ENCODE measurements at places on chromosomes 1 and 21.

DNA sequence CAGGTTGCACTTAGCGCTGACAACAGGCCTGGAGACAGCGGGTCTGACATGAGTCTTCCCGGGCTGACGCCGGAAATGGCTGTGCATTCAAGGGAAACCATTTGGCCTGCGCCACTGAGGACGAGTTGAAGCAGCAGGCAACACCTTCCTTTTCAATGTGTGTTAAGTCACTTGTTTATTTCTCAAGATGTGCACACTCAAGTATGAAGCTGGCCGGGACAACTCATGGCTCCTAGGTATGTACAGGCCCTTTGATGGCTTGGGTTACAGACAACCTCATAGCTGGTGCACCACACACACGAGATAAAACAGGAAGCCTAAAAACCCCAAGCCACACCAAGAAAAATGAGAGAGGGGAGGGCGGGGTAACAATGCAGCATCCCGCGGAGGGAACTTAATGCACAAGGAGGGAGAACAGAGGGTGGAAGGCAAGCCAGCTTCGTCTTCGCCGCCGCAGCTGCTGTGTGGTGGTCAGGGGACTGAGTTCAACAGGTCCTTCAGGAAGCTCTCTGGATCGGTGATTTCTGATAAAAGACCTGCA is 118.0 kb upstream of the IFFO2 start:
- DNase-seq = peak; percentile 69

DNA sequence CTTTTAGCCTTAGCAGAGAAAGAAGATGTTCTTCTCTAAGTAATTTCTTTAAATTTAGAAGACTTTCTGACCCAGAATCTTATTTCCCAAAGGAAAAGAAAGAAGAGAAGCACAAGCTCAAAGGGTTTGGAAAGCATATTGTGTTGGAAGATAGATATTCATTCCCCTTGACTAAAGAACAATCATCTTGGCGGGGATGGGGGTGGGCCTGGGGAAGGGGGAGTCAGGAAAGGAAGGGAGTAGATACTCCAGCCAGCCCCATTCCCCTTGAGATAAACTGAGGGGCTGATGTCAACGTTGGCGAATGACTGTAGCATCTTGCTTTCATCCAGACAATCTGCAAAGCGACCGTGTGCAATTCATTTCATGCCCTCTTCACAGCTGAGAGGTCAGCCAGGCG is 66.5 kb upstream of the SIPA1L2 start:
- DNase-seq = no peak

DNA sequence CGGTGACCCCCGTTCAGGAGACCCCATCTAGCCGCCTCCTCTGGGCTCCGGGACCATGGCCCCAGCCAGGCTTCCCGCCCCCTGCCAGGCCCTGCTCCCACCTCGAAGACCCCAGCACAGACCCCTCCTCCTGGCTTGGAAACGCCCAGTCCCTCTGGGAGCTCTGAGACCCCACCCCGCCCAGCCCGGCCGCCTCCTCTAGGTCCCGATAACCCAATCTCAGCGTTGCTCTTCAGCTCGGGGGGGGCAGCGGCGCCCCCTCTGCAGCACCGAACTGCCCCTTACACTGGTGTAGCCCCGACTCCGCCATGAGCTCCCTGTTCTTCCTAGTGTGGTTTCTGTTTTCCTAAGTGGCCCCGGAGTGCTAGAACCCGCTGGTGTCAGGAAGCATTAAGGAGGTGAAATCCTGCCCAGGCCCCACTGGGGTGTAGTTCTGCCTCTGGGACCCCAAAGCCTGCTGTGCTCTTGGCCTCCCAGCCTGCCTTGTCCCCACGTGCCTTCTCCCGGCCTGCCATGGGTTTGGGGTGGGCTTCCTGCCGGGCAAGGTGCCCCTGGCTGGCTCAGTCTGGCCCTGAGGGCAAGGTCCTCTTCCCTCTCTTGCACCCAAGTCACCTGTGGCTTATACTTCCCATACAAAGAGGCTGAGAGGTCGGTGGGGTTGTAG is 10.7 kb upstream of the MMEL1 start:
- no peak for DNase-seq

GRCh38 chr1:162626761-162627160 is 5.5 kb upstream of the DDR2 start:
- DNase-seq = no peak

DNA sequence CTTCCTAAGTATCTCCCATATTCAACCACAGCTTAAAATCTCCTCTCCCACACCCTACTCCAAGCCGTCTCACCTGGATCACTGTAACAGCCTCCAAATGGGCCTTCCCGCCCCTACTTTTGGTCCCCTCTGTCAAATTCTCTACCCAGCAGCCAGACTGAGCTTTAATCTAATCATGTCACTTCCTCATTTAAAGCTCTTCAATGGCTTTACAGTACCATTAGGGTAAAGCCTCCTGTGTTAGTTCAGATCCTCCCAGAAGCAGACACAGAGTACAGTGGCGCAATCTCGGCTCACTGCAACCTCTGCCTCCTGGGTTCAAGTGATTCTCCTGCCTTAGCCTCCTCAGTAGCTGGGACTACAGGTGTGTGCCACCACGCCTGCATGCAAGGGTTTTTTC is 46.8 kb upstream of the PSEN2 start:
- no peak for DNase-seq

- no peak for DNase-seq
Observed at GRCh38 chr21:30232011-30232410, 16.1 kb upstream of the CLDN8 start.

GRCh38 chr1:87853576-87854351 is 525.1 kb downstream of the LMO4 start:
- DNase-seq = no peak

- DNase-seq = no peak
Observed at GRCh38 chr1:220879509-220880361, 492 bp downstream of the HLX start.

DNA sequence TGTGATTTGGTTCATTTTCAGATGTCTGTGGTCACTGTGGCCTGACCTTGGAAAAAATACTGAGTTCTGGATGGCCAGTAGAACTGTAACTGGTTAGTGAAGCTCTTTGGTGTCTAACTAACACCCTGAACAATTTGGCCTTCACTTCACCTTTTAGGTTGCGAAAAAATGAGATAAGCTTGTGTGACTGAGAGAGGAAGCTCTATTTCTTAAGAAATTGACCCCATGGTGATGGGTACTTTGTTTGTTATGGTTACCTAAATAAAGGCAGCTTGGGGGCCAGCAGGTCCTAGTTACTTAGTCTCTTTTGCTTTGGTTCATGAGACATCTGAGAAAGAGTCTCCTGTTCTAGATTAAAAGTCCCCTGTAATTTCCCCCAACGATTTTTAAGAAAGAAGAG is 181.6 kb downstream of the ZNF326 start:
- DNase-seq = no peak

- DNase-seq = peak; percentile 87
Observed at GRCh38 chr1:165392634-165393571, 36.4 kb upstream of the LMX1A start.

All from activated gamma-delta T cell treated with Interleukin-2 at 50 U/mL for 16 hours (primary cell).